ENCODE measurements at places on chromosomes 6 and 20.

DNA sequence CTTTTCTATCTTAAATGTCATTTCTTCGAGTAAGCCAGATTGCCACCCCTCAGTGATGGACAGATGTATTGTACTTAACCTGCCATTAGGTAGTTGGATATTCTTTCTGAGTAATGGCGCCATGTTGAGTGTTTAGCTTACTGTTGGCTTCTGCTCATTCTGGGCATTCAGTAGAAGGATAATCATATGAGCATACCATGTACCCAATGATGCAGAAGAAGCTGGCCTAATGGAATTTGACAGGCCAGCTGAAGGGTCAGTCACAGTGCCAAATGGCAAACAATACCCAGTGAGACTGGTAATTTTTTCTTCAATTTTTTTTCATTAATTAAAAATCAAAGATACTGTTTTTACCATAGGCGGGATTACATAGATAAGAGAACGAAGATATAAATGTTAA, 1010.8 kb upstream of the EYS start:
- DNase-seq, result no peak

DNA sequence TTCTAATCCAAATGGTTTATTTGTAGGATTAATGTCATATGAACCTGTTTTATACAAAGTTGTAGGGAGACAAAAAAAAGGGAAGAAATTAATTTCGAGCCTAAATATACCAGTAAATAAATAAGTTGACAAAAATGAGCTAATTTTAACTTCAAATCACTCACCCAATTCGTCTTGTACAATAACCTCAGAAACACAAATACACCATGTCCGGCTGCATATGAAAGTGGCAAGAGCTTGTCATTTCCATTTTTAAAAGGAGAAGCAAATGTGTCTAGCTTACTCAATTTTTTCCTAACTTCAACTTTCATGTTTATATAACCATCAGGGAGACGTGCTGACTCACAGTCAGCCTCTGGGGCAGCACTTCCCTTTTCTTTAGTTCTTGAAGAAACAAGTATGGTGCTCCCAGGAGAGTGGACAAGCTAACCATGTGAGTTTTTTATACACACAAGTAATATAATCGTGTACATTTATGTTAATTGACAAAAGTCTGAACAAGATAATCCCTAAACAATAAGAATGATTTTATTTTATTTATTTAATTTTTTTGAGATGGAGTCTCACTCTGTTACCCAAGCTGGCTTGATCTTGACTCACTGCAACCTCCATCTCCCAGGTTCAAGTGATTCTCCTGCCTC, 55.5 kb upstream of the SGK1 start:
- no peak for DNase-seq

DNA sequence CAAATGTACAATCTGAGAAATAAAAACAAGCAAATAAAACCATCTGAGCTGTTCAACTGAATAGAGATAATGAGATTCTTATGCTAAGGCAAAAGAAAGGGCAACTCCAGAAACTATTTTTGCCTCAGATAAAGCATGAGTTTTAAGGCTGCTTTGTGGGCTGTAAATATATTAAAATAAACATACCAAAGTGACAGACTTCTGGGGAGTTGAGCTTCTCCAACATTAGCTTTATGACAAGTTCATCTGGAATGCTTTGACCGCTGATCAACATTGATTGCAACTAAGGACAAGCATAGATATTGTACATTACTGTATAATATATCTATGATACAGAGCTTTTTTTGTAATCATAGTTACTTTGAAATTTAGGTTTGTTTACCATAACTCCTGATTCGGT, 19.3 kb downstream of the AK9 start:
- DNase-seq, result no peak

DNA sequence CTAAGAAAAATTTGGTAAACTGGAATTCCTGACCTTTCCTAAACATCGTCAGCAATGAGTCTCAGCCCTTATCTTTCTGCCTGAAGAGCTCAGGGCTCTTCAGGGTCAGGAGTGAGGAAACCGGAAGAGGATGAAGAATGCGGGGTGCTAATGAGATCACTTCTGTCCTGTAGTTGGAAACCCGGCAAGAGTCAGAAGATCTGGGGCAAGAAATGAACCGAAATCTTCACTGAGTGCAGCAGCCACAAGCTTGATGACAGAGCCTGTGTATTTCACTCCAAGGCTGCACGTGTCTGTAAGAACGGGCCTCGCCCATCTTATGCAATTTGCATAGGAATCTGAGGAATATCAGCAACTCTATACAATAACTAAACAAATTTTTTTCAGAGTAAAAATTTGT, 60.4 kb upstream of the QKI start:
- no peak for DNase-seq

DNA sequence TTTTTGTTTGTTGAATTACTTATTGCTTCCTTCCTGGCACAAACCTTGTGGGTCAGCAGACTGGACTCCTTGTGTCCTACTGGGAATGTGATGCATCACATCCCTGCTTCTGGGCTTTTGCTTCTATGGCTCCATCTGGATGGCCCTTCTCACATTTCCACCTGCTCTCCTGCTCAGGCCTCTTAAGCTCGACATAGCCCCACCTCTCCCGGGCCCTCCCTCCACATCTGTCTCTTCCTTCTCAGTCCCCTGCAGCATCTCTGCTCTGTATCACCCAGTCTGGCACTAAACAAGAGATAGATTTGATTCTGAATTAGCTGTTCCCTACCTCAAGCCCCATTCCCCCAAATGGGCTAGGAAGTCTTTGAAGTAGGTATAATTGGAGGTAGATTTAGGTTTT, 356.8 kb downstream of the DHX35 start:
- no peak for DNase-seq

- no peak for DNase-seq
These were observed 189.1 kb downstream of the TBX18 start for GRCh38 chr6:84575264-84575663.

- DNase-seq, result no peak
These were observed 91.4 kb downstream of the RREB1 start for GRCh38 chr6:7198833-7199800.

GRCh38 chr6:29865631-29866030, 38.0 kb downstream of the HLA-G start:
- DNase-seq, result no peak

GRCh38 chr6:44780161-44780560, 392.7 kb downstream of the CDC5L start:
- DNase-seq, result no peak

DNA sequence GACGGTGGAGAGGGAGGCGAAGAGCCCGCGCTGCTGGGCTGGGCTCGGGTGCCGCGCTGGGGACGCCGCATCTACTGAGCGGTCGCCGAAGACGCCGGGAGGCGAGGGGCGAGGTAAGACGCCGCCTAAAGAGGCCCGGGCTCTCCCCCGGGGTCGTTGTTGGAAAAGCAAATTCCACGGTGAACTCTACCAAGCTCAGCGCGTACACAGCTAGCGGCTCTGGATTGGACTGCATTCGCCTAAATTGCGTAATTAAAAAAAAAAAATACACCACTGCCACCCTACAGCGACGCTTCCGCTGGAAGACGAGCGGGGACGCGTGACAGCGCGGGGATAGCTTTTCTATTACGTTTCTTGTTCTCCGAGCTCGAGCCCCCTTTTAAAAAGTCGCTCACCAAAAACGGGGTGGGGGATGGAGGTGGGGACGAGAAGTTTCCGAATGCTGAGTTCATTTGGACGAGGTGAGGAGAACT, 92.0 kb upstream of the PRDM1 start:
- no peak for DNase-seq

DNA sequence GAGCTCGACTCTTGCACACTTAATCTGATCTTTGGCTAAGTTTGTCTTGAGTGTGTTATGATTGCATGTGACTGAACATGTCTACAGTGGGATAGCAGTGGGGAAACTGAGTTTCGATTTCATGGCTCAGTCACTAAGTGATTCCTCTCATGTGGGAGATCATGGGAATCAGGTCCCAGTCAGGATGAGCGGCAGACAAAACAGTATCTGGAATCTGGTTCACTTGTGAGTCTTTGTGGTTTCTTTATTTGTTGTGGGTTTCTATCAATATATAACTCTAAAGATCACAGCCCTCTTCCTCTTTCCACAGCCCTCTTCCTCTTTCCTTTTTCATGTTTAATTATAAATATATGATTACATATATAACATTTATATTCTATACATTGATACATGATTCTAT, 4.0 kb downstream of the RPP21 start:
- DNase-seq, result no peak

DNA sequence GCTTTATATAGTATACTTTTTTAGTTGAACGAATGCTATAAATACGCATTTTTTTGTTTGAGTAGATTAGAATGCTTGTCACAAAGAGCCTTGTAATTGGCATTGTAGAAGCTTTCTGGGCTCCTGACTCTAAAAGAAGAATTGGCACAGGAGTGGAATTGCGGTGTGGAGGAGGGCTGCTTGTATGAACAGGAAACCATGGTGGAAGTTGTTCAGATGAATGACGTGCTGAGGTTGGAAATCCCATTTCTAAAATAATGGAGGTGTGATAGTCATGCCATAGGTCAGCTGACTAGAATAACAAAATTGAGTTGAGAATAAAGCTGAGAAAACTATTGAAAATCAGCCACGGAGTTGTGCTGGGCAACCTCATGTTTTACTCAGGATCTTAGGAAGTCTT, 174.9 kb downstream of the QKI start:
- DNase-seq, result no peak

DNA sequence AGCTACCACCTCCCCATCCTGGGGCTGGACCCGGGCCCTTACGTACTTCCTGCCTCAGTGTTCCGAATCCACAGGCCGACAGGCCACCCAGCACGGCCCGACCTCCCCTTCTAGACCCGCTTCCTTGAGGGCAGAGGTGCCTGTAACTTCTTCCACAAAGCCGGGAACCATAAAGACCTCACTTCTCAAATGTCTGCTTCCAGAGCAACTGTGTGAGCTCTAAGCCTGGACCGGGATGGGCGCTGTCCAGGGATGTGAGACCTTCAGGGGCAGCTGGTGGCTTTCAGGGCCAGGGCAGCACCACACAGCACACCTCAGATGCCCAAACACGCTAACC, 9.3 kb downstream of the SLC2A4RG start:
- DNase-seq, result no peak

DNA sequence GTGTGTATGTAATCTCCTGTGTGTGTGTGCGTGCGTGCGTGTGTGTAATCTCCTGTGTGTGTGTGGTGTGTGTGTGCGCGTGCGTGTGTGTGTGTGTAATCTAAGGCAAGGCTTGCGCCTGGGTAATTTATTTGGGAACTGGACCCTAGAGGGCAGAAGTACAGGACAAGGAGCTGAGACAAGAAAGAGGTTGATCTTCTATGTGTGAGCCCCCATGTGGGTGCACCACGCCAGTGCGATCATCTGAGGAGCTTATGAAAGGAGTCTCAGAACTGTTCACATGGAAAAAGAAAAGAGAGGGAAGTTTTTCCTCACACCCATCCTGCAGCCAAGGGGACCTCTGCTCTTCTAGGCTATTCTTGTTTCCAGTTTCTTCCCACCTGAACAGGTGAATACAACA, 220.1 kb upstream of the GGTLC1 start:
- DNase-seq, result no peak

DNA sequence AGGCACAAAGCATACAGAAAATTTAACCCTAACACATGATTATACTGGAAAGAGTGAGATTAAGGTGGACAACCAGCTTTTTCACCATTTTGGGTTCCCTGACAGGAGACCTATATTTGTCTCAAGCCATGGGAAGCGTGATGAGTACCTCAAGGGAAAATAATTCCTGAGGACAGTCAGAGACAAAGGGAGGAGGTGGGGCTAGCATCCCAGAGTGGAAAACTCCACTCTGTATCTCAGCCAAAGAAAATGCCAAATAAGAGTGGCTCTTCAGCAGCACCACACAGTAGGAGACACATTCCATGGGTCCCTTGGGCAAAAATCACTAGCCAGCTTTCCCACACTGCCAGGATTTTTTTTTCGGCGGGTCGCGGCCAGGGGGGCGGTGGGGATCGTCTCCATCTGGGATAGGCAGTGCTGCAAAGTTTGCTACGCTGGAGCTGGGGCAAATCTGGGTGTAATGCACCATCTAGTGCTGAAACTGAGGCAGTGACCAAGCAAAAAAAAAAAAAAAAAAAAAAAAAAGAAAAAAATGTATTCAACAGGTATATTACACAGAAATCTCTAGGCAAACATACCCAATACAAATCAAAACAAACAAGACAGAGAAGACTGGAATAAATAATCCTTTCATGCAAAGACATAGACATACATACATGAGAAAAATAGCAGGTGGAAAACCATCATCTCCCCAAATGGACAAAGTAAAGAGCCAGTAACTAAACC, 77.3 kb upstream of the SLC35F1 start:
- no peak for DNase-seq

GRCh38 chr6:24749297-24749696, 25.4 kb upstream of the GMNN start:
- DNase-seq, result no peak

DNA sequence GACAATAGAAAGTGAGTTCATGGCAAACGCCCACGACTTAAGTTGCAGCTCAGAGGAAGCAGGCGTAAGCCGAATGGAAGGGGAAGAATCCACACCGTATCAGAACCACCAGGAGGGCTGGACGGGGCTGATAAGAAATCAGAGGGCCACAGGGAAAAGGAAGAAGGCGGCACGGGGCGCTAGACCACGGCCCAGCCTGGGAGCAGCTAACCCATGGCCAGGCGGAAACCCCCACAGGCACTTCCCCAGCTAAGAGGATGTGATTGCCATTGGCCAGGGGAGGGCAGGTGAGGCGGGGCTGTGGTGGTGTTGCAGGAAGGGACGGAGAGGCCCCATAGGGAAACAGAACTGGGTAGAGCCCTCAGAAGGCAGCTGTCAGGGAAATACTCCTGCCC, 174.0 kb upstream of the AFDN start:
- no peak for DNase-seq

GRCh38 chr6:124463271-124463670, 499.0 kb upstream of the RNF217 start:
- DNase-seq, result no peak

DNA sequence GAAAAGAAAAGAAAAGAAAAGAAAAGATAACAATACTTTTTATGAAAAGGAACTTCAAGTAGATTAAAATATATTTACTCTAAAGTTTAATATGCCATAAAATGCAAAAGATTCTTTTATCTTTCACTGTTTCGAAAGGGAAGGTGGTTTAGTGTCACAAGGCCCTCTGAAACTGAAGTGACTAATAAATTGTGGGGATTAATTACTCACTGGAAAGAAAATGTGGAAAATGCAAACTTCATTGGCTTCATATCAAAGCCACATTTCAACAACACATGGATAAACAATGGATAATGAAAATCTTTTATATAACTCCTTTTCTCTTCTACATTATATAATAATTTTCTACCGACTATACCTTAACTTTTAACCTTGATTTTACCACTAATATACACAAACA, 320.5 kb upstream of the RSPO3 start:
- no peak for DNase-seq

- no peak for DNase-seq
These were observed 18.8 kb downstream of the ZKSCAN3 start for GRCh38 chr6:28368522-28368921.

DNA sequence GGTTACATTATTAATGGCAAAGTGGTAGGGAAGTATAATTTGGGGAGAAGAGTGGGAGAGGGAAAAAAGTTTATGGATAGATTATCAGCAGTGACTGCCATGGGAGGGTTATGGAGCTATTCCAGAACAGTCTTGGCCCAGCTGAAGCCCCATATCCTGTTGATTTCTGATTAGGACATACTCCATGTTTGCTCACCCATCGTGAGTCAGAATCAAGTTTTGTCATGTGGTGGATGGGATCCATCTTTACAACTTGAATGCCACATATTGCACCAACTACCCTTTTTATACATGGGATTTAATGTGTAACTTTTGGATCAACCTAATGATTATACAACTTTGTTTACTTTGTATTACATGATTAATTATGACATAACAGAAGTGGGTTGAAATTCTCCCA, 217.0 kb downstream of the HAO1 start:
- no peak for DNase-seq

Data from left renal pelvis (tissue), 4 donors.